ENCODE measurements at places on chromosomes 4 and X.

GRCh38 chr4:1255699-1256098 lies 6.8 kb upstream of the CTBP1 start:
- no peak for DNase-seq

GRCh38 chr4:183300655-183301054 lies 19.4 kb downstream of the CLDN22 start:
- DNase-seq = no peak

- DNase-seq = no peak
Observed at GRCh38 chrX:10427249-10427648, 193.1 kb downstream of the MID1 start.

DNA sequence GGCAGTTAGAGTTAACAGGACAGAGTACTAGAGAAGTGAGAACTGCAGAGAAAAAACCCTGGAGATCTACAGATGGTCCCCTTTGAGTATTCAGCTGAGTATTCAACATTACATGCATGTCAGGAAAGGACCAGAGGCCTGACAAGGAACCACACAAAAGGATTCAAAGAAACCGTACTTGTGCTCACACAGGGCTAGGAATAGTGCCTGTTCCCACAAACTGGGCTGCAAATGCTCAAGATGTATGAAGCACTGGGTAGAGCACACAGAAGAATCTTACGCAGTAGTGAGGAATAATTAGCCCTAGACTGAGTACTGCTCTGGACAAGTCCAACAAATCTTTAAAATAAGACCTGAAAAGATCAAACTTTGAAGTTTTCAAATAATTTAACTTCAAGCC lies 17.6 kb downstream of the PTPN13 start:
- no peak for DNase-seq

DNA sequence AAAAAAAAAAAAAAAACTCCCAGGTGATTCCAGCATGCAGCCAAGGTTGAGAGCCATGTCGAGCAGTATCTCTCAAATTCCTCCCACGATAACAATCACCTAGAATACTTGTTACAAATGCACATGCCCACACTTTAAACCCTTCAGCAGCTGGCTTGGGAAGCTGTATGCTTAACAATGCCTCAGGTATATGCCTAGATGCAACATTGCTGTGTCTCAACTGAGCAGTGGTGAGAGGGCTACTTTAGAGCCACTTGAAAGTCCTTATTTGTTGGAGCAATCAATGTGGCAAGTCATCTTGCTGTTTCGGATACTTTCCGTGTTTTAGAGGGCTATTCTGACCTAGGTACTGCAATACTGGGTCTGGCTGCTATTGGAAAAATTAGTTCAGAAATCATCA lies 487.4 kb downstream of the INPP4B start:
- DNase-seq = no peak

DNA sequence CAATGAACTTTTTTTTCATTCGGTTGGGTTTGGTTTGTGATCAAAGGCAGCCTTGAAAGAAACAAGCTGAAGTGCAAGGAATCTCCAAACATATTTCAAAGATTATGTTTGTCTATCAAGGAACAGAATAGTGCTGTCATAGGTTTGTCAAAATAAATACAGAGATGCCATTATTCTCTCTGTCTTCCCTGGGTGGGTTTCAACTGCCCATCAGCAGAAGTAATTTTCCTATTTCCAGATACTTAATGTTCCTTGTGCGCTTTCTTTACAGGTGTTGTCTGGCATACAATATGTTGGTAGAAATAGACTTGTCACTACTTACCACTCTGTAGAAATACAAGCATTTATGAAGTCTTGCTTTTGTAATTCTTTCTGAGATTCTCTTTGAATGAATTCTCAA lies 294.9 kb downstream of the PDHA2 start:
- no peak for DNase-seq

- no peak for DNase-seq
Observed at GRCh38 chr4:153612878-153613277, 71.2 kb upstream of the TLR2 start.

- peak; percentile 73 for DNase-seq
Observed at GRCh38 chrX:155612312-155613224, at the start of gene TMLHE. TMLHE (minus strand) TSS chrX:155612952; CDS start chrX:155545276, 67,676 bp downstream.

GRCh38 chr4:54015423-54016030 lies 48.9 kb downstream of the CHIC2 start:
- no peak for DNase-seq

DNA sequence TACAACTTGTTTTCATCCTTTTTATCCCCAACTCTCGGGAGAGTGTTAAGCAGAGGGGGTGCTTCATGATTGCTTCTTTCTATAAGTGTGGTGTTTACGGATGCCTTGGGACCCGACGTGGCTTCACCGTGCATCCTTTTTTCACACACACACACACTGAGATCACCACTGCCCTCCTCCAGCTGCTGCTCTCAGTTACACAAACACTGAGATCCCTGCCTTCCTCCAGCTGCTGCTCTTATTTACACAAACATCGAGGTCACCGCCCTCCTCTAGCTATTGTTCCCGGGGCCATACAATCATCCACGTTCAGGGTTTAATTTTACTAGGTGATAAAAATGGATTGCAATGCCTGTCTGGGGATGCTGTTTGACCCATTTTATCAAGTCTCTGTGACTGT lies 155.4 kb upstream of the FAM9B start:
- DNase-seq = no peak

DNA sequence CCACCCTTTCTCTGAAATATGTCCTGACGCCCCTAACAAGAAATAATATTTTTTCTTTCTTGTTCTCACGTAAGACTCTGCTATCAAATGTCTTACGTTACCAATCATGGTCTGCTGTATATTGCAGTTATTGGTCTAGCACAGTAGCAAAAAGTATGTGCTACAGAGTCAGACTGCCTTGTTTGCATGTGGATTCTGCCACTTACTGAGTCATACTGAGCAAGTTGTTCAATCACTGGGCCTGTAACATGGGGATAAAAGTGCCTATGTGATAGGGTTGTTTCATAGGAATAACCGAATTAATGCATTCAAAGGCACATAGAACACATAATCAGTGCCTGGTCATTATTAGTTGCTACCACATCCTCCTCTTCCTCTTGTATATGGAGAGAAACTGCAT lies 14.1 kb downstream of the RPGR start:
- no peak for DNase-seq

DNA sequence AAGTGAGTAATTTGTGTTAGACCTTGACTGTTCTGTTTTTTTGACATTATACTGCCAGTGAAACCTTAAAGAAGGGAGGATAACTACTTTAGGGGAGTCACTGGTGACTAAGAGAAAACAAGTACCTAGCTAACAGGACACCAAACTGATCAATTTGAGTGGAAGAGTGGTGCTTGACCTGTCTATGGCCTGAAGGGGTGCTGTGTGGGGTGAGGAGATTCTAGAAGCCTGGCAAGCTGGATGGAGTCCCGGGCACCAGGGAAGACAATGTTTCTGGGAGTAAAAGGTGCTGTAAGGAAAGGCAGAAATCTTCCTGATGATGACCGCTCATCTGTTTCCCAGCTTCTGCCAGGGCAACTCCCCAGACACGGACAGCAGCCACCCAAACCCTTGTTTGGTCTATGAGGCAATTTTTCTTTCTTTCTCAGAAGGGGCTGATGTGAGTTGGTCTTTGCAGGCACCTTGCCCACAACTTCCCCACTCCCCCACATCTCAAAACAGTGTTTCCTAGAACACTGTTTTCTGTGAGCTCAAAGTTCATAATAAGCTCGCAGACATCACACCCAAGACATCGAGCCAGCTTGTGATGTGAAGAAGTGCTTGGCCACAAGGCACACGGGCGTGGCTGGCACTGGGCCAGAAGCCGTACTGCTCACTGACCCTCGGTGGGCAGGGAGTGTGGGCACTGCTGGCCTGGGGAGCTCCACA lies 4.6 kb downstream of the TXK start:
- peak; percentile 76 for DNase-seq

DNA sequence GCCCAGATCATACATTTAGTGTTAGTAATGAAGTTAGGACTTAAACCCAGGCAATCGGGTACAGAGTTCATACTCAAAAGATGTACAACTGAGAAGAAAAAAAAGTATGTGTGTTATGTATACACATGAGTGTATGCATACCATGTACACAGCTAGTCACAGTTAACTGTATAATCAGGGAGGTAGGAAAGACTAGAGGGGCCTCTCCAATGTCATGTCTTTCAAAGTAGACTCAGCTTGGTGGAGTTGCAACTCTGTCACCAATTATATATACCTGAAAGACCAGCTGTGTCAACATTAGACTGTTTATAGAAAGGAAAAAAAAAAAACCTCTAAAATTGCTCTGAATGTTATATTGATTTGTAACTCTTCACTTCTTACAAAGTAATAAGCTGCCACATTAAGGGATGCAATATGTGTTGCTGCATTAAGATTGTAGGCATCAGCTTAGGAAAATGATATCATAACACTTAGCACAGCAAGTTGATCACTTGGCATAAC lies 167.5 kb downstream of the DCTD start:
- DNase-seq = no peak

- DNase-seq = no peak
Observed at GRCh38 chr4:11470438-11471045, 41.8 kb upstream of the HS3ST1 start.

DNA sequence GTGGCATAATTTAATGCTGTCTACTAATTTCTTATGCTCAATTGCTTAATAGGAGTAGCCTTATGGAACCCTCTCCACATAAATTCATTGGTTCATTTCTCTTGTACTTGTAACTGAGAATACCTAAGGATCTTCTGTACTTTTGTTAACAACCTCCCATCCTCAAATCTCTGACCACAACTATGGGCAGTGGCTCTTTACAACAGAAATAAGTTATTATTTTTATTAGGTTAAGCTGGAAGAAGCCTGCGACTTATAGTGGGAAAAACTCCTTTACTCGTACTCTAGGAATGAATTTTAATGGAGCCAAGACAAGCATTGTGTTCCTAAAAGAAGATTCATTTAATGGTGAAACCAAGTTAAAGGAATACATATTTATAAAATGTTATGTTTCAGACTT lies 337.1 kb upstream of the CTSO start:
- no peak for DNase-seq

DNA sequence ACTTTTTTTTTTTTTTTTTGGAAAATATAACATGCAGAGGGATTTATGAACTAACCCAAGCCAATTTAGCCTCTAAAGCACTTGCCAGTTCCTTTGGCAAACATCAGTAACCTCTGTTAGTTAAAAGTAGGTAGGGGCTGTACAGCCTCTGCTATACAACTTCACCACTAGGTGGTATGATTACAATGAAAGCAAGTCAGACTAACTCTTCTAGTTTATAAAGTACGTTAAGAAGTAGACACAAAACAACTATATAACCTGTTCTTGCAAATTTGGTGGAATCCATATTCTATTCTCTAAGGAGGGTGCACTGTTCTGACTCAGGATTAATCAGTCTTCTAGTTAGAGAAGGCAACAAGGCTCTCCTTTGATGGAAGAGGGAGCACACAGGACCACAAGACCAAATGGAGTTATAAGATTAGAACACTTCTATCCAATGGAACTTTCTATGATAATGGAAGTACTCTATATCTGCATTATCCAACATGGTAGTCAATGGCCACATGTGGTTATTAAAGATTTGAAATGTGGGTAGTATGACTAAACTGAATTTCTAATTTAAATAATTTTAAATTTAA lies 12.8 kb downstream of the AIMP1 start:
- DNase-seq = no peak

- peak; percentile 15 for DNase-seq
Observed at GRCh38 chr4:30330894-30331652, 389.1 kb upstream of the PCDH7 start.

DNA sequence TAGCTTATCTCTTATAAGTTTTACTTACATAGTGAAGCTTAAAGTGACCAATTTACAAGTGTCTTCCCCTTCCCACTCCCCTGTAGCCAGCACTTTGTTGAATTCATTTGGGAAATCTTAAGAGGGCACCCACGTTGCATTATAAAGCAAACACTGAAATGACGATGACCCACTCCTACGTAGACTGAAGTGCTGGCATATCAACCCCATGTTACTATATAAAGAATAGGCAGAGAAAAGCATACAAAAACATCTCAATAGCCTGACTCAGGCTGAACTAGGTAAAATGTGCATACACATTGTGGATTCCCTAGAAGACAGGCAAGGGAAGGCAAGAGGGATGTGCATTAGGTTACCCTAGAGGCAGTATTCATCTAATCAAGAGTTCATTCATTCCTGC lies 313.4 kb downstream of the TENM3 start:
- no peak for DNase-seq

DNA sequence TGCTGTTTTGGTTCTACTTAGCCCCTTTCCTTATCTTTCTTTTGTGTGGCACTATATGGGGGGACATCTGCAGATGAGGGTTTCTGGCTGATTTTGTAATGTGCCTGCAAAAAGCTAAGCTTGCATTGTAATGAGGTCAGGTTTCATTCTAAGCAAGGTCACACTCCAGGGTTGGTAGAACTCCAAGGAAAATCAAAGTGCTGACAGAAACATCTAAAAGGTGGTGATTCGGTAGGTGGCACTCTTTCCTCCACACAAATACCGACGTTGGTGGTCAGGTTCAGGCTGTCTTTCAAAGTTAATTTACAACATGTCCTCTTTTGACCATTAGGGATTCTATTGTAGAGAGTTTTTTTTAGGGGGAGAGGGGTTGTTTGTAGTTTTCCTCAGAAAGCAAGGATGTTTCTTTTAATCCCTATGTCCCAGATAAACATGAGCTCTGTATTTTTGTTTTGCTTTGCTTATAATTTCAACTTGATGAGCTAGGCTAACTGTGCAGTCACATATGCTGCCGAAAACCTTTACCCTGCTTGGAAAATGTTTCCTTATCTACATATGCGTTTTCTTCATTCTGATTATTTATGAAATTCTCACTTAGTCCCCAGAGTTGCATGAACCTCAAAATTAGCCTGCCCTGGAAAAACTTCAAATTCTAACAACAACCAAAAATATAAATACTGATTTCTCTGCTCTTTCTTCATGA lies 434.2 kb downstream of the PPARGC1A start:
- no peak for DNase-seq

- DNase-seq = no peak
Observed at GRCh38 chr4:126799416-126799815, 833.3 kb upstream of the INTU start.

- no peak for DNase-seq
Observed at GRCh38 chr4:57091657-57092162, 18.5 kb downstream of the IGFBP7 start.

- DNase-seq = no peak
Observed at GRCh38 chr4:119517361-119518229, 111.0 kb downstream of the PDE5A start.

DNA sequence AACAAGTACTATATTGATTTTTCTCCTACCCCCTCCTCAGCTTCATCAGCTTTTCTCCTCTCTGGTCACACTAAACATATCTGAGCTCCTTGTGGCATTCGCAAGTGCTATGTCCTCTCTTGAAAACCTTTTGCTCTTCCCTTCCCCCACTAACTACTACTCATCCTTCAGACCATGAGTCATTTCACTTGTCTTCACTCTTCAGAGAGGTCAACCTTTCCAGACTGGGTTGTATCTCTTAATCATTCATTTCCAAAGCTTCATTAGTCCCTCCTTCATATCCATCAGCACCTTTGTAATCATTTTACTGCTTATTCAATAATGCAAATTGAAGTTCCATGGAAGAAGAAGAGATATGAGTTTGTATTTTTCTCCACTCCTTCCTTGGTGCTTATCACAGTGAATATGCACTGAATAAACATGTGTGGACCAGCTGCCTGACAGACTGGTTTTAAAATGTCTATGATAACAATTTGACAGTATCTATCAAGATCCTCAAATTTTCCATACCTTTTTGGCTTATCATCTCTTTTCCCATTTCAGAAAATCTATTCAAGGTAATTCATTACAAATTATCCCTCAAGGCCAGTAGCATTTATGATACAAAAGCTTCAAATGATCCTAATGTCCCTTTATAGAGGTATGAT lies 28.4 kb downstream of the DDX60L start:
- DNase-seq = no peak

Measured in right cardiac atrium (tissue), 5 donors.